ENCODE measurements at places on chromosomes 4 and X.

DNA sequence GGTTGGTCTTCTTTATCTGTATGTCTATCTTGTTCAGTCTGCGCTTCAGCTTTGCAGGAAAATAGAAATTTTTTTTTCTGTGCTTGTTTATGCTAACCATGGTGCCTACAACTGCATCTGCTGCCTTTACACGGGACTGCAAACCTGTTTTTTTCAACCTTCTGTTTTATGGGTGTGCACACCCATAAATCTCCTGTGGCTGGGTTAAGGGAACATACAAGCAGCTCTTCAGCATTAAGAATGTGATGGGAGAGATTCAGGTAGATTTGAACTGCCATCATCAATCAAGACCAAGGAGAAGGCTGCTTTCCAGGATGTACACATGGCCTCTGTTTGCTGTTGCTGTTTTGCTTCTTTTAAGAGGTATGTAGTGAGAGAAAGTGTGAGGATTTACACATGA, 502.9 kb downstream of the ANKRD50 start:
- DNase-seq: no peak

- no peak for DNase-seq
Observed at GRCh38 chr4:110589297-110589696, 33.6 kb downstream of the PITX2 start.

DNA sequence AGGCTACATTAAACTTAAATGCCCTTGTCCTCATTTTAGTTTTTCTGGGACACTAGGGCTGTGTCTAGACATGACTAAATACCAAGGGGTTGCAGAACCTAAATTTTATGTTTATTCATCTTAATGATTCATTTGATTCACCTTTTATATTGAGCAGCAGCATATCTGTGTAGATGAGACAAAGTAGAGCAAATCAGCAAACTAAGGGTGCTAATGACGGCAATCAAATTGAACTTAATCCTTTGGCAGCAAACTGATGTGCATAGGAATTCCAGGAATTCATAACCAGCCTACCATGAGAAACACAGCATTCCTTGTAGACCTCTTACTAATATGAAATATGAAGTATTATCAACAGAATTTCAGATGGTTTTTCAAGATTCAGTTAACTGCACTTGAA, 25.1 kb downstream of the EPHA5 start:
- no peak for DNase-seq

DNA sequence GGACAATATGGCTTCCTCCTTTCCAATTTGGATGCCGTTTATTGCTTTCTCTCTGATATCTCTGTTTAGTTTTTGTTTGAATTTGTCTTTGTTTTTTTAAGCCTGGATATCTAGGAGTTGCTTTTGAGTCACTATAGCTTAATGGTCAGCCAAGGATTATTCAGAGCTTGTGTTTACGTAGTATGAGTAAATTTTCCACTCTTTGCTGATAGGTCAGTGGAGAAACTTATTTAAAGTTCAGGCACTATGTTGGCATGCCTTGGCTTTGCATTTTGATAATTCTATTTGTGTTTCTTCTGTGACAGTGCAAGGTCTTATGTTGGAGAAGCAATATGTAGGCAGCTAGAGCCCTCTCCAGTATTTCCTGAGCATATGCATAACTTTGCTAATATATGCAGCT, 315.2 kb downstream of the GRID2 start:
- no peak for DNase-seq
